PC-9 (cell line): ENCODE measurements at places on chromosomes 12 and 14. TPM values are rescaled to one million over a fixed set of nuclear protein-coding genes. Genes with fewer than 3 reads are reported as not detected.

- DNase-seq, result peak; percentile 53
Observed at GRCh38 chr12:124551268-124552144, 15.9 kb downstream of the NCOR2 start.

GRCh38 chr12:91675401-91675800 lies 470.2 kb downstream of the BTG1 start:
- no peak for DNase-seq

GRCh38 chr12:111322336-111323250 lies 46.3 kb downstream of the PHETA1 start:
- DNase-seq, result no peak

DNA sequence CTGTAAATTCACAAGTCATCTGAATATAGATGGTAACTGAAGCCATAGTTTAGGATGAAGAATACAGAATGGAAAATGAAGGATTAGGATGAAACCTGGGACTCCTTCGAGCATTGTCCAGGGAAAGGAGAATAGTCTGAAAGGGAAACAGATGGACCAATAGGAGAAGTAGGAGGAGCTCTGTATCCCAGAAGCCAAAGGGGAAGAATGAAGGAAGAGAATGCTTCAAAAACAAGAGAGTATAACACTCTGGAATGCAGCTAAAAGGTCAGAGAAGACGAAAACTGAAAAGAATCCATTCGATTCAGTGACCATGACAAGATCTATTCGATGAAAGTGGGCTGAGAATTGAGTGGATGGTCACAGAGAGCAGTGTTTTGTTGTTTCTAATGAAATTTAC lies 1.0 kb downstream of the GMFB start:
- DNase-seq, result no peak

DNA sequence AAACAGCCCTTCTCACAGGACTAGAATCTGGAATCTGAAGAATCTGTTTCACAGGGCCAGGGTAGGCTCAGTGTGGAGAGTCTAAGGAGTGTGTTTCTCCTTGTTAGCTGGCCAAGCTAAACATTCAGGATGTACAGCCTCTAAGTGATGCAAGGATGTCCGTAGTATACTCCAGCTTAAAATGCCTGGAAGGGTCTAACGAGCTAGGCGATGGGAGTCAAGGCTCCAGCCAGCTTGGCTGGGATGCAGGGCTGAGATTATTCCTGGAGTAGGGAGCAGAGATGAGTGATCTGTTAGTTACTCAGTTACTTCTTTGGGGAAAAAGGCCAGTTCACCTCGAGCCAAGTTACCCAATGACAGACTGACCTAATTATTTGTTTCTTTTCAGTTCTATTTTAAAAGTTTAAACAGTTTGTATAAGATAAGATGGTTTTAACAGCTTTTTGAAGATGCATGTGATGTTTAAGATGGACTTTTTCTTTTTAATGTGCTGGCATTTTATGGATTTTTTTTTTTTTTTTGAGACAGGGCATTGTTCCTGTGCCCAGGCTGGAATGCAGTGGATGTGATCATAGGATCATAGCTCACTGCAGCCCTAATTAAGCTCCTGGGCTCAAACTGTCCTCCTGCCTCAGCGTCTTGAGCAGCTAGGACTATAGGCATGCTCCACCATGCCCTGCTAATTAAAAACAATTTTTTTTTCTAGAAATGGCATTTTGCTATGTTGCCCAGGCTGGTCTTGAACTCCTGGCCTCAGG lies 41.1 kb downstream of the SYNE2 start:
- DNase-seq, result no peak

DNA sequence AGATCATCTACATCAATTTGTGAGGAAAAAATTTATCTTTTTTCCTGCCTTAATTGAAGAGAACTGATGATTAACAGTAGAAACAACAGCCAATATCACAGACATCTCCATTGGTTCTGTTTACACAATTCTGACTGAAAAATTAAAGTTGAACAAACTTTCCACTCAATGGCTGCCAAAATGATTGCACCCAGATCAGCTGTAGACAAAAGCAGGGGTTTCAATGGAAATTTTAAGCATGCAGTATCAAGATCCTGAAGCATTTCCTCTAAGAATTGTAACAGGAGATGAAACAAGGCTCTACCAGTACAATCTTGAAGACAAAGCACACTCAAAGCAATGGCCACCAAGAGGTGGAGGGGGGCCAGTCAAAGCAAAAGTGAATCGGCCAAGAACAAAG lies 231.6 kb upstream of the KRR1 start:
- no peak for DNase-seq

DNA sequence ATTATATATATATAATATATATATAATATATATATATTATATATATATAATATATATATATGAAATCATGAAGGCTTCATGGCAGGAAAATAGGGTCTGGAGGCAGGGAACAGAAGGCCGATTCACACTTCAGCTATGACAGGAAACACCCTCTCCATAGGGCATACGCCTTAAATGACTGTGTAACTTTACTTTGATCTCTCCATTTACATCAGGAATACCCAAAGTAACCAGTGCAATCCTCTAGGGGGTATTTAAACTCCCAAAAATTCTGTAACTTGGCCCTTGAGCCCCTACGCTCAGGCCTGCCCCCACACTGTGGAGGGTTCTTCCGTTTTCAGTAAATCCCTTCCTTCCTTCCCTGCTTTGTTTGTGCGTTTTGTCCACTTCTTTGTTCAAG lies 40.4 kb upstream of the PPP2R5C start:
- peak; percentile 9 for DNase-seq

DNA sequence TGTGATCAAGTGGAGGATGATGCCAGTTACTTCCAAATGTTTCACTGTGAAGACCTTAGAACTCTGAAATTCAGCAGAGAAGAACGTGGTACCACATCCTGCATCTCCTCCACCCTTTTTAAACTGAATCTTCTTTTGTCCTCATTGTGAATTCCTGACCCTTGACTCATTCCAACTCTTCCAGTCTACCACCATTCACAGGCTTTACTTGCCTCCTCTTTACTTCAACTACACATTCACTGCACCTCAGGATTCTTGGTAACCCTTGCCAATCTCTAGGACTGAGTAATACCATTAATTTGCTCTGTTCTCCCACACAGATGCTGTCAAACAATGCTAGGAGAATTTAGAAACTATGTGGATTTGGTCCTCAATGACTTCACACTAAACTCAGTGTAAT lies 37.3 kb downstream of the PPP1R12A start:
- peak; percentile 18 for DNase-seq

DNA sequence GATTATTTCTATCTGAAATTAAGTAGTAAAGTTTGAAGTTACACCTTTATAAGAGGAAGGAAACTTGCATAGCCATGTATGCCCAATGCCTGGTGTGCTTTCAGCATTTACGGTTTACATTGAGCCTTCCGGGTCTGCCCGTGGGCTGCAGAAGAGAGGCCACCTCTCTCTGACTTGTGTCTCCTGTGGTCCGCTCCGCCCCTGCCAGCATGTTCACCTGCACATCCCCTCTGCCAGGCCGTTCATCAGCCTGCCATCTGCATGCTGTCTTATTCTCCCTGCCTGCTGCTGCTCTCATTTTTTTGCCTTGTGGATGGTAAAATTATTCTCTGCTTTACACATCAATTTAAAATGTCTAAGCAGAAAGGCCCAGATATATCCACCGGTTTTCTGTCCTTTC lies 41.5 kb upstream of the DYNC1H1 start:
- no peak for DNase-seq

- DNase-seq, result no peak
Observed at GRCh38 chr12:112973011-112973735, 5.1 kb upstream of the OAS2 start.

DNA sequence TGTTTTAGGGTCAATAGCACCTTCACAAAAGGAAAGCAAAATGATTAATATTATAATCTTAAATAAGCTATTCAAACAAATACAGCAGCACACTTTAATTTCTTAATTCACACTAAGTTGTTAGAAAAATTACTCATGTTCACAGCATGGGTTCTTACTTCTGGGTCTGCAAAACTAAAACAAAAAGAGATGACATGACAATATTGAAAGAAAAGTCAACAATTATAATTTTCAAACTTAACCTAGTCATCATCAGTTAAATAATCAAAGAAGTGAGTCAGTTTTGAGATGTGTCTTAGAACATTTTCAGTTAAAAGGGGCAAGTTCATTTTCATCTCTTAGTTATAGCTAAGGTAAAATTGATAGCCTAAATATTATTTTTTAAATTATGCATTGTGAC lies 47.7 kb upstream of the RMST start:
- no peak for DNase-seq

- DNase-seq, result no peak
Observed at GRCh38 chr12:117151403-117152031, 38.8 kb downstream of the FBXO21 start.

Gene UBE3B
- total RNA-seq, result 45.4 and 48.0 TPM in 2 replicates

Gene BICDL1
- 14.4 and 18.6 TPM in 2 replicates for total RNA-seq

Gene RPL41
- total RNA-seq, result 3,423 and 4,460 TPM in 2 replicates

Gene NPAS3
- total RNA-seq, result not detected in 2 replicates

Gene BTBD6
- 9.0 and 12.2 TPM in 2 replicates for total RNA-seq

Gene RAB5B
- total RNA-seq, result 98.6 and 122 TPM in 2 replicates
